Activated T-helper 9 cell treated with anti-CD3 and anti-CD28 coated beads, Interleukin-2, amount 50 U/mL, for 16 hours (primary cell): ENCODE measurements at places on chromosomes 16 and 17.
A peak's percentile ranks its signal among the peaks of the same experiment; 100 is the strongest.

DNA sequence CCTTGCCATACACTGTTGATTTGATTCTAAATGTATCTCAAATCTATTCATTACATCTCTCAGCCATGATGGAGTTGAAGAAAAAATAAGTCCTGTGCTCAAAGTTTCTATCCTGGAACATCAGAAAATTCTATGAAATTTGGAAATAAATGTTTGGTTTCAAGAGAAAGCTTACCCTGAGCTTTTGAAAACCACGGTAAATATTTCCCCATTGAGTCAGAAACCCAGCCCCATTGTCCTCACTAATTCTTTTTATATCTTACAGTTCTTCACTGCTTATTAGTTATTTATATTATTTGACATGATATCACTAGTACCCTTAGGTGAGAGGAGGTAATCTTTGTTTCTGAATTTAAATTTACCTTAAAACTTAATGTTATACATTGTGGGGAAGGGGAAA, 128.5 kb downstream of the MRTFB start:
- DNase-seq: no peak

- no peak for DNase-seq
Observed at GRCh38 chr16:80104401-80104800, 436.4 kb upstream of the DYNLRB2 start.

DNA sequence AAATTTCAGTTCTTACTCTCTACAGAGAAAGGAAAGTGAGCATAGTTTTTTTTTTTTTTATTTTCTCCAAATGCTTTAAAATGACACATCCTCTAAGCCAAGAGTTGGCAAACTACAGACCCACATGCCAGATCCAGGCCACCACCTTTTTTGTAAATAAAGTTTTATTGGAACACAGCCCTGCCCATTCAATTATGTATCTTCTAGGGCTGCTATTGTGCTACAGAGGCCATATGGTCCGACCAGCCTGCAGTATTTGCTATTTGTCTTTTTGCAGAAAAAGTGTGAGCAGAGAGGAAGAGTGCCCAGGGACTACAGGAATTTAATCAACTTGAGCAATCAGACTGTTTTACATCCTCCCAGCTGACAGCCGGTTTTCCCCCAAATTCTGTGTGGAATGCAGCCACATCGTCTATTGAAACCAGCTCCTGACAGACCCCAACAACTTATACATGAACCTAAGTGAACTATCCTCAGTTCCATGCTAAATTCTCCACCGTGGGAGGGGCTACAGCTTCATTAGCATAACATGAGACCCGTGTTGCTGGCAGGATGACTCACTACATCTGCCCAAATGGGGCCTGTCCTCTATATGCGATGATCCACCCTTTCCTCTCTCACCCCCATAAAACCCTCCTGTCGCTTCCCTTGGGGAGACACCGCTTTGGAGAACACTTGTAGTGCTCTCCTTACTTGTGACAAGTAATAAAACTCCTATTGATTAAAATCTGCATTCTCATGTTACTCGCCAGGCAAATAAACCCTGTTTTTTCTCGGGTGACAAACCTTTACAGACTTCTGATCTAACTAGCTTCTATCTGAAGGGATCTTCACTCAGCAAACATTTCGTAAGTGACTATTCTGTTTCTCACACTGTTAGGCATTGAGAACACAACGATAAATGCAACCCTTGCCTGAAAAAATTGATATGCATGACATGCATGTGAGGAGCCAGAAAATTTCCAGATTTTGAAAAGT, 149.4 kb upstream of the HS3ST3A1 start:
- DNase-seq: no peak

- no peak for DNase-seq
Observed at GRCh38 chr17:9769036-9769695, 22.2 kb downstream of the DHRS7C start.

DNA sequence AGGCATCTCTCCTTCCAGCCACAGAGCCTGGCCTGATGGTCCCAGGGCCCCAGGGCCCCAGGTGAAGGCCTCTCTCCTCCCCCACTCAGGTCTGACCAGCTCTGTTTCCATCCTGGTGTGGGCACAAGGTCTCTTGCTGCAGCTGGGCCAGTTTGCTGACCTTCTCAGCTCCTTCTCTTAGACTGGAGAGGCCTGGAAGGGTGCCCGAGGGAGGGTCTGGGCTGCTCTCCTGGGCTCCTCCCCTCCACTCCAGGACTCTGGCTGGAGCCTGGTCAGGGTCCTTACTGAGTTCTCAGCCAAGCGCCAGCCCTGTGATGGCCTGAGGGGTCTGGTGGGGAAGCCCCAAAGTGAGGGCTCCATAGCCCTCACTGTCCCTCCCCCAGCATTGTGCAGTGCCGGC, 12.4 kb downstream of the SOCS3 start:
- DNase-seq: no peak

- DNase-seq: no peak
Observed at GRCh38 chr17:34393401-34393800, 30.4 kb upstream of the CCL1 start.

- DNase-seq: no peak
Observed at GRCh38 chr16:27726621-27727261, 176.8 kb downstream of the KATNIP start.

DNA sequence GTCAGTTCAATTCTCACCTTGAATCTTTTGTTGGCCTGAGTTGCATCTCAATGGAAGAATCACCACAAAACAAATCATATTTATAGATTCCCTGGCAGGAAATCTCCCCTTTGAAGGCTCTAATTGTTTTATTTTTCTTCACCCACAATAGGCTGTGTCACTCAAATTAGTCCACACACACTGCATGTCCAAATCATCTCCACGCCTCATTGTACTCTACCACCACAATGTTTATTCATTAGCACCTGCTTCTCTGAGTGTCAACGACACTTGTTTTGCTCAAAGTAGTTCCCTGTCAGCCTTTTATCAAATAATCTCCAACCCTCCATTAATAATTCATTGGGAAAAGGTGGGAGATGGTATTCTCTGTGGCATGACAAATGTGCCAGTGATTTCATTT, 164.3 kb downstream of the ABCC12 start:
- DNase-seq: no peak

- DNase-seq: no peak
Observed at GRCh38 chr17:53462393-53462811, 360.3 kb upstream of the KIF2B start.

DNA sequence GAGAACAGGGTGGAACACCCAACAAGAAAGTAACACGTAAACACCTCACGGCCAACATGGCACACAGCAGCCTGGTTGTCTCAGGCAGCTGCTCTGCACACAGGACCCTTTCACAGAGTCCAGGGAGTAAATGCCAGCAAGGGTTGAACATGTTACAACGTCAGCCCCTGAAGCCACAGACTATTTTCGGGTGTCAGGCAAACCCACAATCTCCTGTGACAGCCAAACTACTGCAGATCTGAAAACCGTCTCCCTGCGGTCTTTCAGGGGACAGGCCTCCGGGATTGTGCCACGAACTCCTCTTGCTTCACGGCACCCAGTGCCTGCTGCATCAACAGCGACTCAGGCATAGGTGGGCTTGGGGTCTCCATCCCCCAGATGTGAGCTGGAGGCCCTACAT, 127.7 kb downstream of the XYLT1 start:
- DNase-seq: no peak

GRCh38 chr16:49349446-49350168, 24.0 kb upstream of the C16orf78 start:
- no peak for DNase-seq

GRCh38 chr16:1102921-1103635, 7.0 kb upstream of the C1QTNF8 start:
- peak; percentile 62 for DNase-seq

GRCh38 chr17:62809656-62810055, 1.5 kb upstream of the MARCHF10 start:
- DNase-seq: no peak

DNA sequence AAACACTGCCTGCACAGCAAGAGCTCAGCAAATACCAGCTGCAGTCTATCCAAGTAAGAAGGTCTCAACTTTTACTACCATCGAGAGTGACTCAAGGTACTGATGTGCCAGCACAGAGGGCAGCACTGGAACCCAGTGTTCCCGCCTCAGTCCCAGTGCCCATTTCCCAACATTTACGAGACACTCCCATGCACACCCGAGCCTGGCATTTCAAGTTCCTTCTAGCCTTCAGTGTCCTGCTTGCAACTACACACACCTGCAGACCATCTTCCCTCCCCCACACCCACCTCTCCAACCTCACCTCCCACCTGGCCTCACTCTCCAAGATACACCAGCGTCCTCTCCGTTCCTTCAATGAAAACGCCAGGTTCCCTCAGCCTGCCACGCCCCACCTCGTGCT, 3.2 kb downstream of the KLHDC4 start:
- DNase-seq: no peak

- peak; percentile 21 for DNase-seq
Observed at GRCh38 chr17:64984851-64985521, 65.7 kb upstream of the LRRC37A3 start.

- DNase-seq: no peak
Observed at GRCh38 chr17:4879601-4880000, 19.7 kb upstream of the C17orf107 start.
